ENCODE measurements at places on chromosomes 1 and 21.

DNA sequence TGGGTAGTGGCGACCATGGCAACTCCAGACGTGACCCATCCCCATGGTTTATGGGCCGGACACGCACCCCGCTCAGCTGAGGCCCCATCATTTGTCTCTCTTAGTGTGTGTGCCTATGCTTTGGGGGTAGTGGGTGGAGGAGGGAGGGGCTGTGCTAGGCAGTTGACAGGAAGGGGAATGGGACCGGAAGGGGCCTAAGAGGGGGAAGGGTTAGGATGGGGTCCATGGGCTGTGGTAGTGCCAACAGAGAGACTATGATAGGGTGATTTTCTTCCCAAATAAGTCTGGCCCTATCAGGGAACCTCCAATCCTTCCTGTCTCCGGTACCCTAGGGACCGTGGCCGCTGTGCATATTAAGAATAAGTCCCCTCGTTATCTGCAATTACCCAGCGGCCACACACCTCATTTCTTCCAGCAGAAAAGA is 9.9 kb downstream of the DMAP1 start:
- peaks cover 7% of the 10 kb centered on the region for H3K4me1 ChIP-seq
- H3K27me3 ChIP-seq: no peaks in the 10 kb centered on the region
- peaks cover 45% of the 10 kb centered on the region for H3K36me3 ChIP-seq
- H3K27ac ChIP-seq: no peak overlapping the region

GRCh38 chr21:42439284-42440186 is 35.8 kb downstream of the UBASH3A start:
- no peak overlapping the region for H3K27ac ChIP-seq
- H3K4me1 ChIP-seq: no peaks in the 10 kb centered on the region
- DNase-seq: no peak
- H3K4me3 ChIP-seq: no peak overlapping the region
- H3K36me3 ChIP-seq: no peaks in the 10 kb centered on the region

- H3K27ac ChIP-seq: peak within 1 kb of the TSS; percentile 94
- no peaks in the 10 kb centered on the region for H3K36me3 ChIP-seq
- H3K27me3 ChIP-seq: no peaks in the 10 kb centered on the region
Measured at GRCh38 chr1:2194319-2194897, at the start of gene FAAP20. Gene FAAP20, minus strand, starts transcription at chr1:2194772. Its CDS starts 23 bp downstream, at chr1:2194749.

- no peak overlapping the region for H3K4me3 ChIP-seq
- no peaks in the 10 kb centered on the region for H3K36me3 ChIP-seq
Measured at GRCh38 chr1:219533280-219533679, 79.6 kb downstream of the ZC3H11B start.

DNA sequence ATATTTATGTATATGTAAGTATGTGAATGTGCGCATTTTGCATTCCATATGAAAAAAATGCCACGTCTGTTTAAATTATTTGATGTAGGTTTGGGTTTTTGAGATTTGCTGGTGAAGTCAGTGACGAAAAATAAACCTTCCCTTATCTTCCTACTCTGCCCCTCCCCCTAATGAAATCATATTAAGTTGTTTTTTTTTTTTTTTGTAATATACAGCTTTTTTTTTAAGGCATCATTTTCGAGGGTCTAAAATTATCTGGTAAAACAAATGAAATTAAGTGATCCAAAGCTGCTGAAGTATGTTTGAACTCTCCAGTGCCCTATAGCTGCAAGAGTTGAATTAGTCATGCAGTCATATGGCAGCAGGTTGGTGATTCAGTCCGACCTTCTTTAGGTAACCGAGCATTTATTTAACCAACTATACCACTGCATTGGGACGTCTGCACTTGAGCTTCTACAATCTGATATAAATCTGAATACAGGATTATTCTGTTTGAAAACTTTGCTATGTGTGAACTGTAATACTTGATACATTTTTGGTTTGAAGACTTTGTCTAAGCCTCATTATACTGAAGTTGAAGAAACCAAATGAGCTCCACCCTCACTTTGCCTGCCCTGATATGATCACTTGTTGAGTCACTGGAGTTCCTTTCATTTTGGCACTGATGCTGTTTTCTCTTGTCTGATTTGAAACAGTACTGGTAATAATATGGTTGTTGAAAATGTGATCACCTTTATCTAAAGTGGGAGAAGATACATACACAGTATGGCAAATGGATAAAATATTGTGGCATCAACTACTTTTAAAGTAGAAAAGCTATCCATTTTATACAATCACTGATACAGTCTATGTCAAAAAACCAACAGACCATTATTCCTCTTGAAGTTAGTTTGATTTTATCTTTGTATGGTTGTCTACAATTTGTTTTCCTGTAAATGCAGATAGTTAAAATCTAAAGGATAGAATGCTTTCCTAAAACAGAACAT is 11.7 kb downstream of the PDIK1L start:
- no peaks in the 10 kb centered on the region for H3K27me3 ChIP-seq
- no peak overlapping the region for H3K4me3 ChIP-seq
- DNase-seq: no peak
- H3K36me3 ChIP-seq: no peaks in the 10 kb centered on the region

All from sigmoid colon (tissue), 7 donors.